ENCODE measurements at places on chromosomes 13 and 19.
A peak's percentile ranks its signal among the peaks of the same experiment; 100 is the strongest.

- DNase-seq: no peak
Measured at GRCh38 chr19:34471906-34472700, 9.5 kb upstream of the WTIP start.

- no peak for DNase-seq
Measured at GRCh38 chr13:30559274-30559673, 58.4 kb upstream of the USPL1 start.

GRCh38 chr19:2711172-2711874 is 8.8 kb upstream of the GNG7 start:
- DNase-seq: no peak

DNA sequence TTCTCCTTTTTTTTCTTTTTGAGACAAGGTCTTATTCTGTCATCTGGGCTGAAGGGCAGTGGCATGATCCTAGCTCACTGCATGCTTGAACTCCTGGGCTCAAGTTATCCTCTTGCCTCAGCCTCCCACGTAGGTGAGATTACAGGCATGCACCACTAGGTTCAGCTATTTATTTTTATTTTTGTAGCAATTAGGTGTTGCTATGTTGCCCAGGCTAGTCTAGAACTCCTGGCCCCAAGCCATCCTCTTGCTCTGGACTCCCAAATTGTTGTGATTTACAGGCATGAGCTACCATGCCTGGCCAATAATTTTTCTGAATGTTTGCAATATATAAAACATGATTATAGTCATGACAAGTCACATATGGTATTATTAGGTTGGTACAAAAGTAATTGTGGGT is 161.1 kb upstream of the ATXN8OS start:
- DNase-seq: no peak

GRCh38 chr13:53201454-53202225 is 173.0 kb downstream of the OLFM4 start:
- peak; percentile 78 for DNase-seq

DNA sequence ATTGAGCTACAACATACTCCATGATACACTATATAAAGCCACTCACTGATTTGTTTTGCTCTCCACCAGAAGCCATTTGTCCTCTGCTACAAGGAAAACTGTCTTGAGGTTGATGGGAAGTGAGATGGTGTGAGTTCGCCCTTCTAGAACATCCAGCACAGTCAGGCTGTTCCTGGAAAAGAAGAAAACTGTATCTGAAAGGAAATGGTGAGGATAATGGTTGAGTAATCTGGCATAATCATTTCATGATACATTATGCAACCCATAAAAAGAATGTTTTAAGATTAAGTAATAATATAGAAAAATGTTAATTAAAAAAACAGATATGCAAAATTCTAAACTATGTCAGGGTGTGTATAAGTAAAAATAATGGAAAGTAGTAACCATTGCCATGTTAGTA is 233.9 kb downstream of the RGCC start:
- DNase-seq: no peak

- no peak for DNase-seq
Measured at GRCh38 chr19:10896851-10897526, 25.6 kb downstream of the CARM1 start.

DNA sequence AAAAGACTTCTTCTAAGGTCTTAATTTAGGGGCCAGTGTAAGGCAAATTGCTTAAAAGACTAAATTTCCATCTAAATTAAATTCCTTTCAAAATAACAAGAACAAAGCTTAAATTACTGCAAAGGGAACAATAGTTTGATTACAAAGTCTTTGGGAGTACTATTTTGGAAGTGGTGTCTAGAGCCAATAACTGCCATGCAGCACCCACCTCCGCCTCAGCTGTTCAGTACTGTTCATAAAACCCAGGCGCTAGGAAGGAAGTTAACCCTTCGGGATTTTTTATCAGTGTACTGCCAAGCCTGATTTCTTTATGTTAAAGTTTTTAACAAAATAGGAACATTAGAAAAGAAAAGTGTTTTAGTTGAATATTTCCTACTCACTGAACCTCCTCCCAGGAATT is 210.1 kb downstream of the LIG4 start:
- no peak for DNase-seq

GRCh38 chr13:78185700-78186099 is 267.1 kb upstream of the EDNRB start:
- DNase-seq: no peak

DNA sequence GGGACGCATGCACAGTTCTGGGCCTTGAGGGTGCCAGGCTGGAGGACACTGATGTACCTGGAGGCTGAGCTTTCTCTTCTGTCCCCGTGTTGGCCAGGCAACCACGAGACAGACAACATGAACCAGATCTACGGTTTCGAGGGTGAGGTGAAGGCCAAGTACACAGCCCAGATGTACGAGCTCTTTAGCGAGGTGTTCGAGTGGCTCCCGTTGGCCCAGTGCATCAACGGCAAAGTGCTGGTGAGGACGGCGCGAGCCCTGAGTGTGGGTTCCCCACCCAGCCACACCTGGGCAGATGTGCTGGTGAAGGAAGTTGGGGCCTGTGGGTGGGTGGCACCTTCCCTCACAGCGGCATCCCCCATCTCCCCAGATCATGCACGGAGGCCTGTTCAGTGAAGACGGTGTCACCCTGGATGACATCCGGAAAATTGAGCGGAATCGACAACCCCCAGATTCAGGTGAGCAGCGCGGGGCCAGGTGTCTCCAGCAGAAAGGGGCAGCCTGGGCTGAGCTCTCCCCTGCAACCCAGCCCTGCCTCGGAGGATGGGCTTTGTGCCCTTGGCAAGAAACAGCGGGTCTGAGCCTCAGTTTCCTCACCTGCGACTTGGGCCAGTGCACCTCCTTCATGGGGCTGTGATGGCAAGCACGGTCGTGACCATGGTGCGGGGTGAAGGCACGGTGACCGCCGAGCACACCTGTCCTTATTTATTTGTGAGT is 26.2 kb downstream of the CCDC8 start:
- no peak for DNase-seq

DNA sequence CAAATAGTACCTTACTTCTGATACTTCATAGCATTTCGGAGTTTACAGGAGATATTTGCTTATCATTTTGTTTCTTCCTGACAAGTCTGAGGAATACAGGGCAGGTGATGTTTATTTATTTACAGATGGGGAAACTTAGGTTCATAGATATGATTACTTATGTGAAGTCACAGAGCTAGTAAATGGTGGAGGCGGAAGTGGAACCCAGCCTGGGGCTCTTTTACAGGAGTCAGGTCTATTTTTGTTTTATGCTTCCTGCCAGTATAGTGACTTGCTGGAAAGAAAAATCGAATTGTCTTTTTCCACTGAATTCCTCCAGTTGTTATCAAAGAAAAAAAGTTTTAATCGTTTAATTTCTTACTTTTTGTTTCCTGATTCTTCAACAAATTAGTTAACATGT is 66.5 kb downstream of the DGKH start:
- no peak for DNase-seq

DNA sequence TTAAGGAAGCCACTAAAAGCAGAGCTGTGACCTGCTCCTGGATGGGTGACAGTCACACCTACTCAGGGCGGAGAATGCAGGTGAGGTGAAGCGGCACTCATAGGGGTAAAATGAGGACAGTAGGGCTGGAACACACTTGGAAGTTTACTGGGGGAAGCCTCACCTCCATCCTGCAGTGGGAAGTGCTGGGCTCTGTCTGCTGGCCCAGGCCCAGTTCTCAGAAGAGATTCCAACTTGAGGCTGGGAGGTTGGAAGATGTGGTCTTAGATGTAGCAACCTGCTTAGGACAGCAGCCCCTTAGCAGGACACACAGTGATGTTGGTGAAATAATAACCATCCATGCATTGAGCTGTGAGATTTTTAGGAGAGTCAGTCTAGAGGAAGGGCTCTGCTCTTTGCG is 4.6 kb downstream of the MEDAG start:
- DNase-seq: no peak

GRCh38 chr13:25135896-25136295 is 36.2 kb downstream of the AMER2 start:
- DNase-seq: no peak

DNA sequence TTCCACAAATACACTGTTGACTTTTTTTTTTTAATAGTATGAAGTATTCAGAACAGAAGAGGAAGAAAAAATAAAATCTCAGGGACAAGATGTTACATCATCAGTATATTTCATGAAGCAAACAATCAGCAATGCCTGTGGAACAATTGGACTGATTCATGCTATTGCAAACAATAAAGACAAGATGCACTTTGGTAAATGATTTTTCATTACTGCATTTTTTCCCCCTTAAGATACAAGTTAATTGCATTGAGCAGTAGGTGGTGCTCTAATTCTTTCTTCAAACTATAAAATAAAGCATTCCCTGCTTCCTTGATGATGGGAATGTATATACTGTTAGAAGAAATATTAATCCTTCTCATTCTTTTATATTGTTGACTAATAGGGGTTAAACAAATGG is 17.1 kb downstream of the UCHL3 start:
- DNase-seq: peak; percentile 15

- no peak for DNase-seq
Measured at GRCh38 chr19:47549261-47549862, 23.6 kb downstream of the ZNF541 start.

DNA sequence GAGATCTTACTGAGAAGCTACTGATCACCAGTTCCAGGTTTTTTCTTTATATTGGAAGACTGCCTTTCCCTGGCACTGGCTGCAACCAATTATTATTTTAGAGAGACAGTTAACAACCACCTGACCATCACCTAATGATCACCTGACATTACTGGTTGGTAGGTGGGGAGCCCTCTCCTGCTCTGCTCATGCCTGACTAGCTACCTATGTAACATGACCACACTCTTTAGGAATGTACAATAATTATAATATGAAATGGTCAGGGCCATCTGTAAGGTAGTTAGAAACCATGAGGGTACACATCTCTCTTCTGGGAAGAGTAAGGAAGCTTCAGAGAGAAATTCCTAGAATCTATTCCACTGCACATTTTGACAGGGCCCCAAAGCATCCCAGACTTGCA is 59.0 kb upstream of the SCEL start:
- DNase-seq: no peak

GRCh38 chr13:75444016-75444415 is 38.0 kb downstream of the TBC1D4 start:
- DNase-seq: no peak

DNA sequence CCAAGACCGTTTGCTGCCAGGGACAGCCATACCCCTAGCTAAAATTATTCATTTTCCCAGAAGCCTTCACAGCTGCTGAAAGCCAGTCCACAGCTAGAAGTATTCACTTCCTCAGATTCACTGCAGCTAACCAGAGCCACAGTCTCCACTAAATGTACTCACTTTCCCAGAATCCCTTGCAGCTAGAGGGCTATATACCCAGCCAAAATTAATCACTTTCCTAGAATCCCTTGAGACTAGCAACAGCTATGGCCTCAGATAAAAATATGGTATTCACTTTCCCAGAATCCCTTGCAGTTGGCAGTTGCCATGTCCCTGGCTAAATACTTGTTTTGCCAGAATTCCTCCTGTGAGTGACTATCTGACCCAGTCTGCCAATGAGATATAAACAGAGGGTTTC is 13.8 kb upstream of the MEIS3 start:
- DNase-seq: no peak

- peak; percentile 72 for DNase-seq
Measured at GRCh38 chr13:74289107-74289506, 154.9 kb upstream of the KLF12 start.

- no peak for DNase-seq
Measured at GRCh38 chr13:64640002-64640401, 2590.1 kb downstream of the PCDH9 start.

GRCh38 chr13:85538957-85539356 is 260.3 kb downstream of the SLITRK6 start:
- DNase-seq: no peak

- no peak for DNase-seq
Measured at GRCh38 chr13:107466326-107467099, 748.8 kb downstream of the LIG4 start.

- no peak for DNase-seq
Measured at GRCh38 chr19:45154064-45154827, 6.5 kb downstream of the NKPD1 start.

DNA sequence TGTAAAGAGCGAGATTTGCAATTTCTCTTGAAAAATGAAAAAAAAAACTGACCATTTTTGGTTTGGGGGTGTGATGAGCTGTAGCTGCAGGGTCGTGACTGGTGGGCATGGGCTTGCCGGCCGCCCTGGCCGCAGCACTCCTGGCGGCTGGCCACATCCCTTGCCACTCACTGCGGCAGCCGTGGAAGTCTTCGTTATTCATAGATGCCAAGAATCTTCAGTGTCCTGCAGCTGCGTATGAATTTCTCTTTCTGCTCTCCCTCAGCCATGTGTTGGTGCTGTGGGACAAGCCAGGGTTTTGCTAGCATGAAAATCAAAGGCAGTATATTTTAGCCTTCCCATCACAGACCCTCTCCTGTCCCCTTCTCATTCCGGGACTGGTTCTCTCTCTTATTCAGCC is 151.7 kb upstream of the TSHZ3 start:
- no peak for DNase-seq

- DNase-seq: no peak
Measured at GRCh38 chr13:42094516-42095040, 46.1 kb downstream of the DGKH start.

- peak; percentile 68 for DNase-seq
Measured at GRCh38 chr19:52946322-52947310, 16.1 kb downstream of the ZNF816 start.

DNA sequence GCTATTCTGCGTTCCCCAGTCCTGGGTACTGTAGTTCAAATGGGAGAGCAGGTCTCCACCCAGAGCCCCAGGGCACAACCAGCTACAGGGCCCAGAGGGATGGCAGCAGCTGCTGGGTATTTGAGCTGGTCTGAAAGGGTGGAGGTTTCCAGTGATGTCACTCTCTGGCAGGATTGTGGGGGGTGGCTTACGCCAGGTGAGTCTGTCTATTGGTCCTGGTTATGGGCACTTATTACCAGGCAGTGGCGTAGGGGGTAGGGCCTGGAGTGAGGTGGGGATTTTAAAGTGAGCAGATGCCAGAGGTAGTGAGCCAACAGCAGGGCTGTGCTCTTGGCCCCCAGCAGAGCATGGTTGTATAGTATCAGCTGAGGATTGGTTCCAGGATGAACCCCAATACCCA is 6.2 kb downstream of the RPS19 start:
- no peak for DNase-seq

DNA sequence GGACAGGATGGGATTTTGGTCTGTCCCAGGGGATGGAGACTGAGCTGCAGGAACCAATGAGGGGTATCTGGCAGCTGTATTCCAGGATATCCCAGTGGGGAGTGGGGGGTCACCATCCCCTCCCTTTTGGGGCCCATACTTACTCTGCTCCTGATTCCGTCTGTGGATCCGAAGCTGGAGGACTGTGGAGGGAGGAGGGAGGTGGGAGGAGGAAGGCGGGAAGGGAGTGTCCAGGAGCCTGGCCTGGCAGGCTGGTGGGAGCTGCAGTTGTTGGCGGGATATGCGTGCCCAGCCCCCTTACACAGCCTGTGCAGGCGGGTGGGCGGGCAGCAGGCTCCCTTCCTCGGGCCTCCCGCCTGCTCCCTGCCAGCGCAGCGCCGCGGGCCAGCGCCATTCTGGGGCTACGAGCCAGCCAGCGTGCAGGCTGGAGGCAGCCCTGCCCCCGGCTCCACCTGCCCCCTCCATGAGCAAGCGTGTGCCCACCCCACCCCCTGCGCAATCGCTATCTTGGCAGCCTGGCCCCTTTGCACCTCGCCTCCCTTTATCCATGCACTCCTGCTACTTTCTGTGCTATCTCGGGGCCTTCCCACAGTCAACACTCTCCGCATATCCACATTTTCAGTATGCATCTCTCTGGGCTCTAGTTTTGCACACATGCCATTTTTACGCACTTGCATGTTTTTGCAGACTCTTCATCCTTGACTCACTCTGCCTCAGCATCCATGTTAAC is 2.8 kb downstream of the MAMSTR start:
- peak; percentile 88 for DNase-seq

- no peak for DNase-seq
Measured at GRCh38 chr13:46168341-46168740, 13.6 kb downstream of the LCP1 start.
